ENCODE measurements at places on chromosomes 1 and 21.
A peak's percentile ranks its signal among the peaks of the same experiment; 100 is the strongest.

DNA sequence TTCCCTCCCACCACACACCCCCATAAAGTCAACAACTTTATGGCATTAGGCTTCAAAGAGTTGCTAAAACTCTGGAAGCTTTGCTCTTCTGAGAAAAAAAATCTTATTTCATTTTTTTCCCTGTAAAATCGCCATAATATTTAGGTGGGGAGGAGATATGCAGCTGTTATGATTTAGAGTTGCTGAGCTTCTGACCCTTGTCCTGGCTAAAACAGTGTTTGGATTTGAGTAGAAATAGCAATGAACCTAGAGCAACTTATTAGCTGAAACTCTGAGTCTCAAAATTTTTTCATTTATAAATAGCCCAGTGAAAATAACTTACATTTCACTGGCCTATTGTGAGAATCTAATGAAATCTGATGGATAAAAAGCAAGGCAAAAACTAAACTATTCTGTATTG lies 482.8 kb upstream of the NFIA start:
- DNase-seq = no peak

DNA sequence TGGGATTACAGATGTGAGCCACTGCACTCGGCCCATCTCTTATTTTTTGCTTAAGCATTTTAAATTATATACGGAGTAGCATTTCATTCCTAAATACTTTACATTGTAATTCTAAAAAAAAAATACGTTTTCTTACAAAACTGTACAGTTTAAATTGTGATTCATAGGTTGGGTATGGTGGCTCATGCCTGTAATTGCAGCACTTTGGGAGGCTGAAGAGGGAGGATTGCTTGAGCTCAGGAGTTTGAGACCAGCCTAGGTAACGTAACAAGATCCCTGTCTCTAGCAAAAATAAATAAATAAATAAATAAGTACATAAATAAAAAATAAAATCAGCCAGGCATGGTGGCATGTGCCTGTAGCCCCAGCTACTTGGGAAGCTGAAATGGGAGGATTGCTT lies 24.6 kb downstream of the TBCE start:
- DNase-seq = no peak

DNA sequence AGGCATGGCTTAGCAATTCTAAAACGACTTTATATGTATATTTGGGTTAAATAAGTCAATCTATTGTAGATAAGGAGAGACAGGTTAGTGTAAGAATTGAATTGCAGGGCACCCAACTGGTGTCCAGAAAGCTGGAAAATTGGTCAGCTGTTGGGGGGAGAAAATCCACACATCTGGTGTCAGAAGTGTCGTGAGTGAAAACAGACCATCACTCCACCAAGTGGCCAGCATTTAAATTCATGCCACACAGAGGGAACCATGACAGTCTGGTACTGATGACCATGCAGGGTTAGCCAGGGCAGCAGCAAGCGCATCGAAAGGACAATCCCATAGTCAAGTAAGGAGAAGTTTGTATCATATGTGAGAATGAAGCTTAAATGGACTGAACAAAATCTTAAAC lies 11.7 kb downstream of the LAX1 start:
- DNase-seq = no peak

- no peak for DNase-seq
These were observed 1.9 kb downstream of the DHRS3 start for GRCh38 chr1:12615865-12616708.

DNA sequence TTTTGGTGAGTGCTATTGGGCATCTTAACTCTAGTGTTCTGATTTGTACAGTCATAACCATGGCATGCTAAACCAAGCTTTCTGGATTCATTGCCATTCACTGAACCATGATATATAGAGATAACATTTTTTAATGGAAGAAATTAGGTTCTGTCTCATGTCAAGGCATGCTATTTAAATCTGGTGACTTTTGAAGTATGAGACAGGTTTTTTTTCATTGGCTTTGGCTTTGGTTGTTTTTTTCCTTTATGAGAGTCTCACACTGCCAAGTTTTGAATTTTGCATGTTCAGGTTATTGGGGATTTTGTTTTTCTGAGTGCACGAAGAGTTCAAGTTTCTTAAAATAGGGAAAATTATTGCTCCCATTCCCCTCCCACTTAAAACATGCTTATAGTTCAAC lies 141.3 kb upstream of the ADAMTS5 start:
- no peak for DNase-seq

DNA sequence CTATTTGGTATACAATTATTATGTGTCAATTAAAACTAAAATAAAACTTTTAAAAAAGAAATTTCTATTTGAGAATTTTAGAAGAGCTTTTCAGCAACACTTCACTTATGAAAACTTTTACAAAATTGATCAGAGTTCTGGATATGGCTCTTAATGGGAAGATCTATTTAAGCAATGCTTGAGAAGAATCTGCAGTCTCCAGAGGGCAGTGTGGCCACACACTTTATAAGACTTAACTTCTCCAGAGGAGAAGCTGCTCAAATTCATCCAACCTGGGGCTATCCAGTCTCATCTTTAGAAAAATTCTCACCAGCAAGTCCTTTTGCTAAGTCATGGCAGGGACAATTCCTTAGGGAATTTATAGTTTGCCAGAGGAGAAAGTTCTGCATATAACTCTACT lies 25.2 kb upstream of the AGO1 start:
- DNase-seq = no peak

DNA sequence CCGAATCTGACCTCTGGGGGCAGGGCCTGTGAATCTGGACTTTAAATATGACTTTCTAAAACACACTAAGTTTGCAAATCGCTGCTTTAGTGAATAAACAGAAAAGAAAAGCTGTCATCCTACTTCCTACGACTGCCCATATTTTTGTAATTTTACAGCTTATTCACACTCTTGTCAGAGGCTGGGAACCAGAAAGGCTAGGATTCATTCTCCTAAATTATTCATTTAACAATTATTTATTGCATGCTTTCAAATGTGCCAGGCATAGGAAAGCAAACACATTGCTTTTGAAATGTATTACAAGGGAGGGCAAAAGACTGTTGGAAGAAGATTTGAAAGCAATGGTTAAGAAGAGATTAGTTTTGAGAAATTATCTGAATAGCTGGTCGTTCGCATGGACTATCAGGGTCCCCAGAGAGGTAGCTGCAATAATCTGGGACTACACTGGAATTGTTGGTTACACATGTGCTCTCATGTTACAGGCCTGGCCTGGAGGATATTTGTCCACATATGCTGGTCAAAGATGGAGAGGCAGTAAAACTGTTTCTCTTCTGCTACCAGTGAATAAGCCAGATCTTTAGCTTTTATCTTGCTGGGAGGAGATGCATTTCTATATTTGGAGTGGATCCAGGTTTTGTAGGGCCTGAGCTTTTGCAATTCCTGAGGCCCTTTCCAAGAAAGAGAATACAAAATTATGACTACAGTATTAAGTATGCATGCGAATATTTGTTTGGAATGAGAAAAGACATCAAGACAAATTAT lies 29.6 kb upstream of the SFPQ start:
- no peak for DNase-seq

- no peak for DNase-seq
These were observed 15.3 kb upstream of the NPHP4 start for GRCh38 chr1:6007318-6008083.

GRCh38 chr1:171167785-171168184 lies 17.3 kb upstream of the FMO2 start:
- no peak for DNase-seq

GRCh38 chr1:63977466-63977865 lies 203.6 kb downstream of the ROR1 start:
- no peak for DNase-seq

GRCh38 chr1:79797487-79797886 lies 791.0 kb upstream of the ADGRL4 start:
- no peak for DNase-seq

DNA sequence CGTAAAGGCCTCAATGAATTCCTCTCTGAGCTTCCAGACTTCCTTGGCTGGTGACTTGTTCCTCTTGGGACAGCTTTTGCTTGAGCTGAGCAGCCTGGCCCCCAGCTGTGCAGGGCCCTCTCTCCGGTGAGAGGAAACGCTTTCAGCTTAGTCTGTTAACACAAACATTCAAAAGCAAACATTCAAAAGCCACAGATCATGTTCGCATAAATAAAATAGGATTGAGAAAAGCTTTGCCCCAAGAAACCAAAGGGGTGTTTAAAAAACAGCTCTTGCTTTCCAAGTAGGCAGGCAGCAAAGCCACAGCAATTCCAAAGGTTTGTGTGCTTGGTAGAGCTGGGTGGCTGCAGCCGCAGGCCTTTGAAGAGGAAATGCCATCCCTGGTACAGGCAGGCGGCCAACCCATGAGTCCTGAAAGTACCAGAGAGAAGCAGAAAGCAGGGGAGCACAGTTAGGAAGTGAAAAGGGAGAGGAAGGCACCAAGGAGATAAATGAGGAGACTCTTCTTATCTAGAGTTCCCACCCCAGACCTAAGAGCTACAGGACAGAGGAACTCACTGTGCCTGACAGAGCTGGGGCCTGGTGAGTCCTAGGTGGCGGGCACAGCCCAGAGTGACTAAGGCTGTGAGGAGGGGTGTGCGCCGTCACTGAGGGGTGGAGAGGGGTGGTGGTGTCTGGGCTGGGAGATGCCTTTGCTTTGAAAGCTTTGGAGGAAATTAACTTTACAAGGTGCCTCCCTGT lies 48.4 kb downstream of the CCN1 start:
- DNase-seq = no peak

DNA sequence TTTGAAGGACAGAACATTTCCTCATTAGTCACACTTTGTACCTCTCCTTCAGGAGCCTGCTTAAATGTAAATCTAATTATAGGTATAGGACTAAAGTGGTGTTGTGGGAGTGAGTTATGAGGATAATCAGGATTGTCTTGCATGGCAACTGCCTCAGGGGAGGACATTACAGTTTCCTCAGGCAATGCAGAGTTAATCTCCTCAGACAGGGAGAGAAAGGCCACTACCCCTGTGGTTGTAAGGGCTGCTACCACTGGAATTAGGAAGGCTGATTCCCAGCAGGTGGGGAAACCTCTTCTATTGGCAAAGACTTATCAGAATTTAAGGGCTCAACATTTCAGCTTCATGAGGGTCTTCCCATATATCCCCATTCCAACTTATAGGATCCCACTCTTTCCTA lies 286.8 kb upstream of the PBX1 start:
- DNase-seq = no peak

DNA sequence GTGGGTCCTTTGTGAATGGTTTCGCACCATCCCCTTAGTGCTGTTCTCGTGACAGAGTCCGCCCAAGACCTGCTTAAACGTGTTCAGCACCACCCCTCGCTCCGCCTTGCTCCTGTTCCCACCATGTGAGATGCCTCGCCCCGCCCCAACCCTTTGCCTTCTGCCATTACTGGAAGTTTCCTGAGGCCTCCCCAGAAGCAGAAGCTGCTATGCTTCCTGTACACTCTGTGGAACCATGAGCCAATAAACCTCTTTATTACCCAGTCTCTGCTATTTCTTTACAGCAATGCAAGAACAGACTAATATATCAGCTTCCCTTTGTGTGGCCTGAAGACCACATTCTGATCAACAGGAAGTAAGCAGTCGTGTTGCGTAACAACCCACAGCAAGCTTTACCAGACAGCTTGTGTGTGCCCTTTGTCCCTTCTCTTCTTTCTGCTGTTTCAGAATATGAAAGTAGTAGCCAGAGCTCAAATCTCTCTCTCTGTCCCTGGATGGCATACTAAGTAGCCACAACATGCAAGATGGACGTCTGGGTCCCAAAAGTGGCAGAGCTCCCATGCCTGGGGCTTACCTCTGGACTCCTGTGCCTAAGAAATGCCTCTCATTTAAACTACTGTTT lies 14.1 kb downstream of the HENMT1 start:
- DNase-seq = peak; percentile 84

- DNase-seq = no peak
These were observed 866 bp upstream of the FNDC5 start for GRCh38 chr1:32871364-32872191.

GRCh38 chr21:32559006-32559610 lies 26.2 kb downstream of the TCP10L start:
- DNase-seq = no peak

DNA sequence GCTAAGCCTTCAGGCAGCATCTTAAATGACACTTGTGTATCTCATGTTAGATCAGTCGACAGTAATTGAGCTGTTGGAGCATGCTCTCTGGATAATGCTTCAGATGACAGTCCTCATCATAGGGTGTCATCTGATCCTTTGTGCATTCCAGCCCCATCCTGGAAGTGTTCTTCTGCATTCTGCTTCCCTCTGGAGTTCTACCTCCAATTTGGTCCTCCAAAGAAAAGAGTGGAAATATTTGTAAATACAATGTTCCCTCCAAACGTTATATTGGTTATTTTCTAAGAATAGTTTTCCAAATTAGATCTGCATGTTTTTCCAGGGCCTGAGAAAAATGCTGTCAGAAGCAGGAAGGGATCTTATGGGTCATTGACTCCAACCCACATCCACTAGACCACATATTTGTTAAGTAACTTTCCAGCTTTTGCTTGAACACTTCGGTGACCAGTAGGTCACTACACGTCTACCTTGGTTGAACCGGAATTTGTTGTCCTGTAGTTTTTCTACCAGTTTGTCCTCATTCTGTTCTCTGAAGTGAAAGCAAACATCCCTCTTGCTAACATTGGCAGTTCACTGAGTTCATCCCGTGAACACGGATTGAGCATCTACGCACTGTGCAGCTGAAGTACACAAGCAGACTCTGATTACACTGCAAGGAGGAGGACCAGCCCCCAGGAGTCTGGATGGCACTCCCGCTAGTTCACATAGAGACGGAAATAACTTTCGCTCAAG lies 136.0 kb downstream of the TLR5 start:
- DNase-seq = no peak

DNA sequence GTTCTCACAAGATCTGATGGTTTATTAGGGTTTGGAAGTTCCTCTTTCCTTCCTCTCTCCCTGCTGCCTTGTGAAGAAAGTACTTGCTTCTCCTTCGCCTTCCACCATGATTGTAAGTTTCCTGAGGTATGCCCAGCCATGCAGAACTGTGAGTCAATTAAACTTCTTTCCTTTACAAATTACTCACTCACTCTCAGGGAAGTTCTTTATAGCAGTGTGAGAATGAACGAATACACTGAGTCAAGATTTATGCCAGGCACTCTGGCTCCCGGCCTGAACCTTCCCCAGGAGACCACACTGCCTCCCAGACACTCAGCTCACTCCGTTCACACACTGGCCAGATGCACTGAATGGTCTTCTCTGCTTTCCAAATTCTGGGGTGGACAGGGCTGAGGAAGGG lies 308.3 kb upstream of the AJAP1 start:
- no peak for DNase-seq

GRCh38 chr1:210250665-210250997 lies 18.0 kb downstream of the SERTAD4 start:
- no peak for DNase-seq

DNA sequence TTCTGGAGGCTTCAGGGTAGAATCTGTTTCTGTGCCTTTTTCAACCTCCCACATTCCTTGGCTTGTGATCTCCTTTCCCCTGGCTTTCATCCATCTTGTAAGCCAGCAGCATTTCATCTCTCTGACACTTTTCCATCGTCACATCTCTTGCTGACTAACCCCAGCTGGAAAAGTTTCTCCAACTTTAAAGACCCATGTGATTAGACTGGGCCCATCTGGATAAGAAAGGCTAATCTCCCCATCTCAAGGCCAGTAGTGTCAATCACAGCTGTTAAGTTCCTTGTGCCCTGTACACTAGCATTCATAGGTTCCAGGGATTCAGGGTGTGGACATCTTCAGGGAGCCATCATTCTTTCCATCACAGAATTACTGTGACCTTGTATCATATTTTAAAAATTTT lies 452.1 kb downstream of the TTLL7 start:
- DNase-seq = no peak

Measured in central memory CD8-positive, alpha-beta T cell (primary cell).